Effector memory CD8-positive, alpha-beta T cell (primary cell): ENCODE measurements at places on chromosomes 2 and 18.

DNA sequence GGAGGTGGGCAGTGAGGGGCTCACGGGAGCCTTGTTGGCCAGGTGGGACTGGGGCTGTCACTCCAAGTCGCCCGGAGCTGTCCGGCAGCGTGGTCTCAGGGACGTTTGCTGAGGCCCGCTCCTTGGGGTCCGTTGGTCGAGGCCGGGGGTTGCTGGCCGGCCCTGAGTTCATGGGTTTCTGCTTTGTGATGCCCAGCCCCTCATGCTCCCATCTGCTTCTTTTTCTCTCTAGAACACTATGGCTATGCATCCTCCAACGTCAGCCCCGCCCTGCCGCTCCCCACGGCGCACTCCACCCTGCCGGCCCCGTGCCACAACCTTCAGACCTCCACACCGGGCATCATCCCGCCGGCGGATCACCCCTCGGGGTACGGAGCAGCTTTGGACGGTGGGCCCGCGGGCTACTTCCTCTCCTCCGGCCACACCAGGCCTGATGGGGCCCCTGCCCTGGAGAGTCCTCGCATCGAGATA, 14.5 kb downstream of the NFATC1 start:
- DNase-seq = no peak

DNA sequence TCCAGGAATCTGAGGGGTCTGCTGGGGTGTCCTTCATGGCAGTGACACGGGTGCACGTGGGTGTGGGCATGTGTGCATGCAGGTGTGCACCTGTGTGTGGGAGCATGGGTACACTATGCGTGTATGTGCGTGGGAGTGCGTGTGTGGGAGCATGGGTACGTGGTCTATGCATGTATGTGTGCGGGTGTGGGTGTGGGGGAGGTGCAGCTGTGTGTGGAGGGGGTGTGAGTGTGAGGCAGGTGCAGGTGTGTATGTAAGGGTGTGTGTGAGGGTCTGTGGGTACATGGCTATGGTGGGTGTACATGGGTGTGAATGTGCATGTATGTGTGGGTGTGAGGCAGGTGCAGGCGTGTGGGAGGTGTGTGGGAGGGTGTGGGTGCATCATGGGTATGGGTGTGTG, 36.3 kb downstream of the EIPR1 start:
- no peak for DNase-seq

GRCh38 chr18:56233595-56233994, 404.8 kb downstream of the TXNL1 start:
- no peak for DNase-seq

DNA sequence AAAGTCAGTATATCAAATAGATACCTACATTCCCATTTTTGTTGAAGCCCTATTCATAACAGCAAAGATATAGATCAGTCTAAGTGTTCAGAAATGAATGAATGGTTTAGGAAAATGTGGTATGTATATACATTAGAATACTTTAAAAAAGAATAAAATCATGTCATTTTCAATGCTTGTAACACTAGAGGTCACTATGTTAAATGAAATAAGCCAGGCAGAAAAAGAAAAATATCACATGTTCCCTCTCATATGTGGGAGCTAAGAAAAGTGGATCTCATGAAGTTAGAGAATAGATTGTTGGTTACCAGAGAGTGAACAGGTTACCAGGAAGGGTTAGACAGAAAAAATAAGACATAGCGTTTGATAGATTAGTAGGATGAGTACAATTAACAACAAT, 1111.0 kb upstream of the SLC39A10 start:
- no peak for DNase-seq

DNA sequence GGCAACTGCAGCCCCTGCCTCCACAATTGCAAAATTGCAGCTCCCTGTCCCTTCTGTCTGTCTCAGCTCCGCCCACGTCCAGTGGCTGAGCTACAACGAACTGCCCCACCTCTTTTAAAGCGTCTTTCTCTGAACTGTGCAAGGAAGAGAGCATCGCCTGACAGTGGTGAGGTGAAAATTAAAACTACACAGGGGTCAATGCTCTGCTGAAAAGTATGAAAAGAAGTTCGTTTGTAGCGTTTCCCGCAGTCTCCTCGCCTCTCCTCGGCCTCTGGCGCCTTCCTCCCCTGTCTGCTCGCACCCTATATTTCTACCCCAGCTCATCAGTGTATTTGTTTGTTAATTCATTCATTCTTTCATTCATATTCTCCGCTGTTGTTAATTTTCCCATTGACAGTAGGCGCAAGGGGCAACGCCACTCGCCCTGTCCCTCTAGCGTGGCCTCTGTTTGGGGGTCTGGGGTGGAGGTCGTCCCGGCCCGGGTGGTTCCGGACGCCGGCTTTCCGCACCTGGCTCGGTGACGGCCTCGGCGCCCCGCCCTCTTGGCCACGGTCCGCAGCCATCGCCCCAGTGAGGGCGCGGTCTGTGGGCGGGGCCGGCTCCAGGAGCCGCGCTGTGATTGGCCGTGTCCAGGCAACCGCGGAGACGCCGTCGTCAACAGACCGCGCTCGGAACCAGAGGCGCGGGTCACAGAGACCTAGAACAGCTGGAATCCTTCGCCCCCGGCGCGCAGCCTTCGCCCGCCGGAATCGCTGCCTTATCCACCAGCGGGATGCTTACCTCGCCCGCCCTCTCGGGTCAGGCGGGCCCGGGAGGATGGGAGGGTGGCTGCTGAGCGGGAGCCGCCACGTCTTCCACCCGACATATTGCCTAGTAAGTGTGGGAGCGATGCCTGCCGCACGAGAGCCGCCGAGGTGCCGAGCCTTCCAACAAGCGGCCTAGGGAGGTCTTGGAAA, at the start of gene VWA3B:
Gene VWA3B (plus strand): TSS at position 677 of the 956 bp plus-strand sequence. CDS start 5,926 bp downstream, outside the sequence.
- no peak for DNase-seq

DNA sequence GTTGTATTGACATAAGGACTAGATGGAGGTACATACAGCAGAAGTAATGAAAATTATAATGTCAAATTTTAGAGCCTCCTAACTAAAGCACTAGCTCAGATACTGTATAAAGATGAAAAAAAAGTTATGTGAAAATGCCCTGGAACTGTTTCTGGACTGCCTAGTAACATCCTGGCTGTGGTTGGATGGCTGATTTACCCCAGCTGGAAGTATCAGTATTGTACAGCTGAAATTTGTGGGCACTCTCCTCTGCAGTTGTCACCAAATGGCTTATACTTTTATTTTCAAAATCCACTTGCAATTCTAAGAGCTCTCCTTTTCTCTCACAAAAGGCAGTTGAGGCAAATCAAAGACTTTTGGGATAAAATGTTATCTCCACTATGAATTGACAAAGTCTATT, 239.2 kb downstream of the RPIA start:
- DNase-seq = no peak

DNA sequence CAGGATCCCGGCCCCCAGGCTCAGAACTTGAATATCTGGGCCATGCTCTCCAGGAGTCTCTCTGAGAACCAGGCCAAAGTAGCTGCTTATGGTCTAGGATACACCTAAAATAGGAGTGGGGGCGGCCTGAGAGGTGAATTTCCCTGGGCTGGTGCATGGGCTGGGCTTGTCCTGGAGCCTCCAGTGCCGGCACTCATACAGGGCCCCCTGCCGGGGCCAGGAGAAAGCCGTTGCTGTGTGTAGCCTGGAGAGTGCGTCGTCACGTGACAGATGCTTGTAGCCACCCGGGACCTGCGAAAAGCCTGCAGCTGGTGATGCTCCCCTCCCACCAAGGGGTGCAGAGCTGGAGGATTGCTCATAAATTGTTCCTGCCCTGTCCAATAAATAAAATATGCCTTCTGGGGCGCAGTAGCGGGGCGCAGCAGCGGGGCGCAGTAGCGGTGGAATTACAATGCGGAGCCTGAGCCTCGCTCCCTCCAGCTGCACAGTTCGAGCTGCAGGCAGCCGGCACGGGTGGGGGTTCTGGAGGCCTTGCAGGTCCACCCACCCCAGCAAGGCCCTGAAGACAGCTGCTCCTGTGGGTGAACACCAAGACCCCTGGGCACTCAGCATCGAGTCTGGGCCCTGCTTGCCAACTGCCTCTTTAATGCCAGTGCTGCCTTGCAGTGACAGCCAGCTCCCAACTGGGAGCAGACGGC, 289.9 kb downstream of the NDUFA10 start:
- DNase-seq = no peak

- DNase-seq = no peak
Observed at GRCh38 chr2:60067006-60067405, 486.4 kb downstream of the BCL11A start.

GRCh38 chr2:231008131-231008530, 12.2 kb downstream of the SPATA3 start:
- no peak for DNase-seq

DNA sequence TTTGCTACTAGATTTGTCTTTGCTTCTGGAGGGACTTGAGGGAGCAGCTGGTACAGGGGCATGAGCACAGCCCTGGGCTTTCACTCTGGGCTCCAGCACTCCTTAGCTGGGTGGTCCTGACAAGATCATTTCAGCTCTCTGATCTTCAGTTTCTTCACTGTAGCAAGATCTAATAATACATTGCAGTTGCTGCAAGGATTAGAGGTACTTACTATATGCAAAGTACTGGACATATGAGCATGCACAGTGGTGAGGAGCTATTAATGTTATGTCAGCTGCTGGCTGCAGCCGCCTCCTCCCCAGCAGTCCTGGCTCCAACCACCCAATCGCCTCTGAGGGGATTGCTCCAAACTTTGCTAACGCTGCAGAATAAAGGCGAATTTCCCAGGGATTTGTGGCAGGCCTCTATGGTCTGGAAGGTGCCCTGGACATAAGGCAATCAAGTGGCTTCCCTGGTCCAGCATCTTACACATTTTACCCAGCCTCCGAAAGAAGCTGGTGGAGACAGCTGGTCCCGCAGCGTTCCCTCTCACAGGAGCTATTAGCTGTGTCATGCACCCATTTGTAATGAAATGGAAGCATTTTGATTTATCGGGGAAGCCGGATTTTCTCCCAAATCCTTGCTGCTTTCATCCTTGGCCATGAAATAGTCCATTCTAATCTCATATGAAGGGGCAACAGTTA, 96.7 kb downstream of the RHOB start:
- no peak for DNase-seq

DNA sequence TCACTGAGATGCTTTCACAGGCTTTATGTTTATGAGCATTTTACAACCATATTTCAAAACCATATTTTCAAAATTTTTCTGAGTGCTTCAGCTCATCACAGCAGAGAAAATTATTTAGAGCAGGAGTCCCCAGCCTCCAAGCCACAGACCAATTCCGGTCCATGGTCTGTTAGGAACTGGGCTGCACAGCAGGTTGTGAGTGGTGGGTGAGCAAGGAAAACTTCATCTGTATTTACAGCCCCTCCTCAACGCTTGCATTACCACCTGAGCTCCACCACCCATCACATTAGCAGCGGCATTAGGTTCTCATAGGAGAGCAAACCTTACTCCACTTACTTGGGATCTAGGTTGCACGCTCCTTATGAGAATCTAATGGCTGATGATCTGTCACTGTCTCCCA, 165.6 kb downstream of the SEPTIN10 start:
- no peak for DNase-seq

- DNase-seq = no peak
Observed at GRCh38 chr2:197122821-197123220, 187.8 kb downstream of the ANKRD44 start.

- DNase-seq = no peak
Observed at GRCh38 chr2:6730649-6731532, 134.8 kb downstream of the CMPK2 start.

- DNase-seq = no peak
Observed at GRCh38 chr2:234590076-234590475, 93.2 kb upstream of the ARL4C start.

DNA sequence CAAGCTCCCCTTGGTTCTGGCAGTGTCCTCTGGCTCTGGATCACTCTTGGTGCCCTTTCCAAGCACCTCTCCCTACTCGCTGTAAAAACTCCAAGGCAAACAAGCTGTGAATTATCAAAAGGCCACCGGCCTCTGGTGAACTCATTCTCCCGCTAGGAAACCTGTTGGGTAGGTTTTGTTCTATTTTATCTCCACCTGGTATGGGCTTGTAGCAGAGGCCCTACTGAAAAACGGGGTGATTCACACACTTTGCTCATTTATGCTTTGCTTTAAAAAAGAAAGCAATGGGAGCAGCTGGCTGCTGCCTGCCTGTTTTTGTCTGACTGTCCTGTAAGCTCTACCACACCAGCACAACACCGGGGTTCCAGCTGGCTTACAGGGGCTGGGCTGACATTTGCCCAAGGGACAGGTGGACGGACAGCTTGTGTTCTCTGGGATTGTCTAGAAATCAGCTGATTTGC, 56.8 kb downstream of the SH3BP4 start:
- DNase-seq = no peak

DNA sequence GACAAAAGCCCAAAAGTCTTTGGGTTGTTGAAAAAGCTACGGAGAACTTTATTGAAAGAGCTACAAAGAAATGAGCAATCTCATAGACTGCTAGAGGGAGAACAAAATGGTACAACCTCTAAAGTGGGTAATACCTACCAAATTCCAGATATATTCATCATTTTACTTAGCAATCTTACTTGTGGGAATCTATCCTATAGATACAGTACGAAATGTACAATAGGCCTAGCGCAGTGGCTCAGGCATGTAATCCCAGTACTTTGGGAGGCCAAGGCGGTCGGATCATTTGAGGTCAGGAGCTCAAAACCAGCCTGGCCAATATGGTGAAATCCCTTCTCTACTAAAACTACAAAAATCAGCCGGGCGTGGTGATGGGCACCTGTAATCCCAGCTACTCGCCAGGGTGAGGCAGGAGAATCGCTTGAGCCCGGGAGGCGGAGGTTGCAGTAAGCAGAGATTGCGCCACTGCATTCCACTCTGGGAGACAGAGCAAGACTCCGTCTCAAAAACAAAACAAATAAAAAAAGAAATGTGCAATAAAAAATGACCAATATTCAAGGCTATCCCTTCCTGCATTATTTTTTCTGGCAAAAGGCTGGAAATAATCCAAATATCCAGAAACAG, 10.1 kb downstream of the EXOC6B start:
- no peak for DNase-seq

- DNase-seq = no peak
Observed at GRCh38 chr2:221286406-221286805, 285.7 kb downstream of the EPHA4 start.

DNA sequence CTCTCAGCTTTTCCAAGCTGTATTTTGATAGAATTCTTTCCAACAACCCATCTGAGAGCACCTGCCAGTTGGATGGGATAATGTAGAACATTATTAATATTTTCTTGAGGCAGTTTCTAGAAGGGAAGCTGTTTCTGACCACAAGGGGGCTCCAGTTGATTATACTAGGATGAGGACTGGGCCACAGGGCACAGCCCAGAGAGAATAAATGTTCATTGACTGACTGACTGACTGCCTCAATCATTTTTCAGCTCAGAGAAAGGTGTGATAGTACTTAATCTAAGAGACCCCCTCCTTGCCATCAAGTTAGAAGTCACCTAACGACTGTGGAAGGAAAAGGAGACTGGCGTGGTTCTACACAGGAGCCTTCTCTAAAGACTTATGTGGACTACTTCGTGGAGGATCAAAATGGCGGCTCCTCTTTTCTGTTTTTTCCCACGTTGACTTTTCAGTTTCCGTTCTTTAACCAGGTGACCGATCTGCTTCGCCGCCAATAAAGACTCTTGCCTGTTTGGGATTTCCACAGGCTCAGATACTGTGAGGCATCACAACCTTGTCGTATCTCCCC, 31.9 kb upstream of the CREG2 start:
- peak; percentile 48 for DNase-seq

DNA sequence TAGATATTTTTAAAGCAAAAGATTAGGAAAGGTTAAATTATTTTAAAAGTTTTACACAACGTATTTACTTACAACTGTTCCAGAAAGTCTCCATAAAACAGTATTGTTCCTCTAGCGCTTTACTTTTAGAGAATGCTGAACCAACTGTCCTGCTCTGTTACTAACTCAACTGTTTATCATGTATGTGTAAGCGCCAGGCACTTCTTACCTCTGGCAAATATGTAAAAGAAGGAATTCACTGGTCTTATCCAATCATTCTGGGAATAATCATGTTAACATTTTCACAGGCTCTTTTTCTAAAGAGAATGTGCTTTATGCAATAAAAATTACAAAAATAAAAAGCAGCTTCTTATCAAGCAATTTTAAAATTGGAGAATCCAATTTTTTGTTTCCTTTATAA, 68.0 kb downstream of the COBLL1 start:
- DNase-seq = no peak
